ENCODE measurements at places on chromosomes 7 and 10. TPM values are rescaled to one million over a fixed set of nuclear protein-coding genes. Genes with fewer than 3 reads are reported as not detected.

GSDME gene
- total RNA-seq: 5.6 TPM

ITPRID1 gene
- 0.07 TPM for total RNA-seq

CLCN1 gene
- total RNA-seq: 0.12 TPM

GRCh38 chr10:118920206-118920605 lies 109.3 kb upstream of the NANOS1 start:
- H3K27me3 ChIP-seq: peaks cover 4% of the 10 kb centered on the region
- no peak overlapping the region for H3K27ac ChIP-seq
- H3K4me1 ChIP-seq: no peaks in the 10 kb centered on the region
- no peak overlapping the region for H3K4me3 ChIP-seq
- no peaks in the 10 kb centered on the region for H3K36me3 ChIP-seq

All from type B pancreatic cell (in vitro differentiated cells).